ENCODE measurements at places on chromosomes 7 and 10.
A peak's percentile ranks its signal among the peaks of the same experiment; 100 is the strongest.

GRCh38 chr7:50812094-50812493 is 29.4 kb upstream of the GRB10 start:
- no peak for DNase-seq

DNA sequence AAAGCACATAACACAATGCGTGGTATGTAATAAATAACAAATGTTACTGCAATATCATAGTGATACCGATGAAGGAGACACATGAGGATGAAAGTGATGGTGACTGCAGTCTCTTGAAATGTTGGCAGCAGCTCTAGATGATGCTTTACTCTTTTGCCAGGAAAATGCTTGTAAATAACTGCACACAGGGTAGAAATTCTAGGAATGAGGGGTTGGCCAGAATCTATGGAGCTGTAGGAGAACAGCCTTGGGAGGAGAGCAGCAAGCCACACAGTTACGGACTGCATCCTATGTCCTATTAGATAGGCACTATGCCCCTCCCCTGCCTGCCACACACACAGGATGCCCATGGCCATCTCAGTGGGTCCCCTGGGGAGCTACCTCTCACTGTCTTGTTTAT is 97.6 kb upstream of the GSDME start:
- DNase-seq = peak; percentile 24

GRCh38 chr10:12549297-12549696 is 199.9 kb downstream of the CAMK1D start:
- no peak for DNase-seq

GRCh38 chr10:4459531-4459930 is 366.5 kb upstream of the AKR1E2 start:
- peak; percentile 26 for DNase-seq

DNA sequence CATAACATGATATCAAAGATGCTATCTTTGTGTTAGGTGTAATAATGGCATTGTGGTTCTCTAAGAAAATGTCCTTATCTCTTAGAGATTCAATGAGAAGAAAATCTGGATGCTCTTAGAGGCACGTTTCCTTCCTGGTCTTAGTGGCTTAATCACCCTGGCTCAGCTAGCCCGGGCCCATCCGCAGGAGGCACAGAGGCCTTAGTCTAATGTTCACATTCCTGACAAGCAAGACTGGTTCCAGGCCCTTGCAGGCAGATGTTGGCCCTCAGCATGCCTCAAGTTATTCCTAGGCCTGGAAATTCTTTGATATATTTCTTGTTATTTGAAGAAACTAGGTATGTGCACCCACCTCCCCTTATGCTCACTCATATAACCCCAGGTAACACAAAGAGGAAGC is 357.6 kb downstream of the SFMBT2 start:
- no peak for DNase-seq

- no peak for DNase-seq
These were observed 34.2 kb downstream of the HK1 start for GRCh38 chr10:69312528-69312927.

GRCh38 chr7:42720991-42721796 is 190.7 kb downstream of the C7orf25 start:
- DNase-seq = no peak

- peak; percentile 41 for DNase-seq
These were observed 241.4 kb downstream of the LRMDA start for GRCh38 chr10:75672842-75673241.

GRCh38 chr10:1467334-1468076 is 269.8 kb downstream of the ADARB2 start:
- no peak for DNase-seq
